Lower leg skin (tissue), 4 donors: ENCODE measurements at places on chromosomes 16 and 17. TPM values are rescaled to one million over a fixed set of nuclear protein-coding genes. Genes with fewer than 3 reads are reported as not detected.

- DNase-seq, result no peak
Measured at GRCh38 chr17:57578608-57579225, 166.4 kb downstream of the CCDC182 start.

GRCh38 chr16:87380881-87381280 lies 2.7 kb downstream of the FBXO31 start:
- no peak for DNase-seq

The CCDC154 gene
- 0.49 TPM for total RNA-seq

DNA sequence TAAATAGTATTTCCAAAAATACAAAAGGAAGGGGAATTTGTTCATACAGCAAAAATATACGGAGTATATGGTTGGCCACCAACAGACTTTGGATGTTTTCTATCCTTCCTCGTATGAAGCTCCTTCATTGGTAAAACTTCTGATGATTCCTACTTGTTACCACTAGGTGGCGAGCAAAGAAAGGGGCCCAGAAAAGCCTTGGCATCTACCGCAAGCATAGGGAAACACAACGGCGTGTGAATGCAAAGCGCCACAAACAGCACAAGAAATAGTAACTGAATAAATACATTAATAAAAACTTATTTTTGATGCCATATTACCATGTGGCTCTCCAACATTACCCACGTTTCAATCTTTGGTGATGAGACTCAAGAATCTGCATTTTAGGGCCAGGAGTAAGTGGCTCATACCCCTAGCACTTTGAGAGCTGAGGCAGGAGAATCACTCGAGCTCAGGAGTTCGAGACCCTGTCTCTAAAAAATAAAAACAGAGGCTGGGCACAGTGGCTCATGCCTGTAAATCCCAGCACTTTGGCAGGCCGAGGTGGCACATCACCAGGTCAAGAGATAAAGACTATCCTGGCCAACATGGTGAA lies 34.5 kb downstream of the YWHAE start:
- peak; percentile 67 for DNase-seq

The SP2 gene
- total RNA-seq, result 10.3 TPM

- DNase-seq, result no peak
Measured at GRCh38 chr17:19304209-19304608, 58.3 kb downstream of the B9D1 start.

GRCh38 chr16:55898592-55898991 lies 23.4 kb upstream of the CES5A start:
- DNase-seq, result no peak

The HASPIN gene
- 1.1 TPM for total RNA-seq

GRCh38 chr17:43547659-43548256 lies 1.6 kb upstream of the ETV4 start:
- no peak for DNase-seq

- DNase-seq, result no peak
Measured at GRCh38 chr17:3571043-3571900, 13.7 kb upstream of the TRPV3 start.

GRCh38 chr17:8163978-8164814 lies 1.4 kb upstream of the VAMP2 start:
- DNase-seq, result peak; percentile 79

The FLYWCH2 gene
- 36.4 TPM for total RNA-seq

The C1QTNF1 gene
- total RNA-seq, result 33.8 TPM

DNA sequence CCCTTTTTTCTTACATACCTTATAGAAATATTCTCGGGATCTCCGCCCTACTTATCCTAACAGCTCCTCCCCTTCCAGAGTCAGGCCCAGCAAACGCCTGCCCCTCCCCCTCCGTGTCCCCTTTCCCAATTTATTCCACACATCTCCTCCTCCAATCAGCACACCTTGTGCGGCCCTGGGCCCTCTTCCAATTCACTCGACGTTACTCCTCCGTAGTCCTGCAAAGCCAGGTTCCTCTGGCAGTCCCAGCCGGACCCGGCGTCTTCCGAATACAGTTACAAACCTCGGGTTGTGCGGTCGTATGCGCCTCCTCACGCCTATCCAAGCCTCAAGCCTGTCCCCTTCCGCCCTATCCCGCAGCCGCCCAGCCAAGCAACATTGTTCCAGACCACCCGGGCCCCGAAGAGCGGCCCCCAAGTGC lies 677 bp downstream of the CBX1 start:
- DNase-seq, result peak; percentile 33

- no peak for DNase-seq
Measured at GRCh38 chr17:76232342-76232741, 8.0 kb downstream of the RNF157 start.

The PLEKHH3 gene
- 36.1 TPM for total RNA-seq

GRCh38 chr17:41559548-41559947 lies 12.3 kb downstream of the KRT9 start:
- no peak for DNase-seq

DNA sequence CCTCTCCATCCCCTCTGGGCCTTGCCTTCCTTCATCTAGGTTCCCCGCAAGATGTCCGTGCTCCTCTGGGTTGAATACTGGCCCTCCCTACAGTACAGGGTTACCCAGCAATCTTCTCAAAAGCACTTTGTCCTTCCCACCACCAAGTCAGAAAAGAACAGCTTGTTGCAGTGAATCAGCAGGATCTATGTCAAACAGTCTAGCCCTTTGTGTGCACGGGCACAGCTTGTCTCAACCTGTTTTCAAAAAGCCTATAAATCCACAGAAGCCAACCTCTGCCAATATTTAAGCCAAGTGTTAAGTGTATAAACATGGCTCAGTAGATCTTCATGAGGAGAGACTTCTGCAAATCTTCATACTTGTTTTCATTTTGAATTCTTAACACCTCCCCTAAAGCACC lies 25.2 kb downstream of the C17orf67 start:
- no peak for DNase-seq

- no peak for DNase-seq
Measured at GRCh38 chr16:90031931-90032673, 12.8 kb upstream of the DBNDD1 start.

DNA sequence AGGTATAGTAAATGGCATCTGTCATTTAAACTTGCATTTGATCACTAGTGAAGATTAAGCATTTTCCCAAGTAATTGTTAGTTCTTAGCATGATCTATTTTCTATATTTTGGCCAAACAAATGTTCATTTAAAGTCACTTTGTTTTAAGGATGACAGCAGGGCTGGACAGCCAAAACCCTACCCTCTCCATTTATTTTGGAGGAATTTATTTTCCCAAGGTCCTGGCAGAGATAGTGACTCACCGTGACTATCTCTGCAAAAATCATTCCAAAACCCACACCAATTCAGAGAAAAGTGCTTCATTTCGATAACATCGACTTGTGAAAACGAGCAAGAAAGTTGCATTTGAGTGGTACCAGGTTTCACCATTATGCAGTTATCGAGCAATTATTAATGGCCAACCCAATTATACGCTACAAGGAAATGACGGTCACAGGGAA lies 665 bp upstream of the AKAP1 start:
- no peak for DNase-seq

DNA sequence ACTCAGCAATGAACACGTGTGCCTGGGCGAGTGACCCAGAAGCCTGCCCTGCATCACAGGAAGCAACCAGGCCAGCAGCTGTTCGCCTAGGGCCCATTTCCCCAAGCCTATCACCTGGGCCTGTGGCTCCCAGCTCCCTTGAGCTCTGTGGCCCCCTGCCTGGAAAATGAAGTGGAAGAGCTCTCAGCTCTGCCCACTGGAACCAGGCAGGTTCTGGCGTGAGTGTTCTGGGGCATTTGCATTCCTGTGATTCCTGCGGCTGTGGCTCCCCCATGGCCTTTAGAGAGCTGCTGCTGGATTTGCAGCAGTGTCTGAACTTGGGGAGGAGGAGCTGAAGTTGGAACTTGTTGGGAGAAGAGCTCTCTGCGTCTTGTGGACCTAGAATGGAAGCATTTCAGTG lies 22.8 kb downstream of the PGS1 start:
- no peak for DNase-seq

- no peak for DNase-seq
Measured at GRCh38 chr17:37060928-37061327, 112.2 kb downstream of the AATF start.

DNA sequence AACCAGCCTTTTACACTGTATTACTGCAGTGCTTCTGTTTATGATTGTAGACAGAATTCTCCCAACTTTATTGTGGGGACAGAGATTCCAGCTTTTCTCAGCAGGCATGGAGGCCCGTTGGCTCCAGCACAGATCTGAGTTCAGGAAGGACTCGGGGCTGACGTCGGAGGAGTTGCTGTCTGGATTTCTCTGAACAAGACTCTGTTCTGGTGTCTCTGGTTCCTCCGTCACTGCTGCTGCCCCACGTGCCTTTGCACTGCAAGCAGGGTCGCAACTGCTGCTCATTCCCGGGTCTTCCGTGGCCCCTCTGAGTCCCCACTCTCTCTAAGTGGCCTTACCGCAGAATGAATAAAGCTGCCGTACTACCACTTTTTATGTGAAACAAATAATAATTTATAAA lies 88.4 kb downstream of the BANP start:
- no peak for DNase-seq

- no peak for DNase-seq
Measured at GRCh38 chr16:32116080-32116479, 137.0 kb upstream of the TP53TG3D start.

- DNase-seq, result no peak
Measured at GRCh38 chr16:12664164-12664733, 139.4 kb downstream of the CPPED1 start.

DNA sequence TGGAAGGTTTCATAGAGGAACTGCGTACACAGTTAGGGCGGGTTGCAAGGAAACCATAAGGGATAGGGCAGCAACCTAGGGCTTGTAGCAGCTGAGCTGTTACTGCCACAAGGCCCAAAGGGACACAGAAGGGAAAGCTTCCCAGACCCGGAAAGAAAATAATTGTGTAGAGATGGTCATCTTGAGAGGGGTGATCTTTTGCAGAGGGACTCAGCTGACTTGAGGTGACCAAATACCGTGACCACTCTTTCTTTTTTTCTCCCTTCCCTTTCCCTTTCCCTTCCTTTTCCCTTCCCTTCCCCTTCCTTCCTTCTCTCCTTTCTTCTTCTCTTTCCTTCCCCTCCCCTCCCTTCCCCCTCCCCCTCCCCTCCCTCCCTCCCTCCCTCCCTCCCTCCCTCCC lies 8.5 kb upstream of the CREBBP start:
- DNase-seq, result no peak

The MLYCD gene
- 3.8 TPM for total RNA-seq

DNA sequence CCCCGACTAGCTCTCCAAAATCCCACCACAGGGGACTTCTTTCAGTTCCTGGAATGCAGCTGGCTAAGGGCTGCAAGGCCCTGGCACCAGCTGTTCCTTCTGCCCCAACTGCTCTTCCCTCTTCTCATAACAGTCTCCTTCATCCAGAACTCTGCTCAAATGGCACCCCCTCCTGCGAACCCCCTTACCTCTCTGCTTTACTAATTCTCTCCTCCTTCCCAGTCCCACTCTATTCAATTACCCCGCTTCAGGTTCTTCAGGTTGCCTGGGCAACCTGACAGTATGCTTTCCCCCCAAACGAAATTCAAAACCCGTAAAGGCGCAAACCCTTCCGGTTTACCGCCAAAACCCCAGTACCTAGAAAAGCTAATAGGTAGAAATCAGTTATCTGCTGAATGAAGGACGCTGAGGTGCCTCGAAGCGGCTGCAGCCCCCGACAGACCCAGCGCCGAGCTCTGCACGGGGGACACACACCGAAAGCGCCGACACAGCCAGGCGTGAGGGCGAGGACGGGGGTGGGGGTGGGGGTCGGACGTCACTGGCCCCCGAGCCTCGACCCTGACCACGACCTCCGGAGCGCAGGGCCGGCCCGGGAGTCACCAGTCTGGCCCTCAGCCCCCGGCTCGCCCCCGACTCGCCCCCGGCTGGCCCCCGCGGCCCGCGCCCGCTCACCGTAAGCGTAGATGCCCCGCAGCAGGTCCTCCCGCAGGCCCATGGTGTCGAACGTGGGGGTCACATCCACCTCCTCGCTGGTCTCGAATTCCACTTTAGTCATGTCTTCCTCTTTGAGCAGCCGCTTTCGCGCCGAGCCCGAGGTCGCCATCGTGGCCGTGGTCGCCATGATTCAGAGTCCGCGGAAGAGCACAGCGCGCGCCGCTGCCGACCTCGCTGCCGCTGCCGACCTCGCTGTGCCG lies 550 bp downstream of the EIF4A3 start:
- no peak for DNase-seq

DNA sequence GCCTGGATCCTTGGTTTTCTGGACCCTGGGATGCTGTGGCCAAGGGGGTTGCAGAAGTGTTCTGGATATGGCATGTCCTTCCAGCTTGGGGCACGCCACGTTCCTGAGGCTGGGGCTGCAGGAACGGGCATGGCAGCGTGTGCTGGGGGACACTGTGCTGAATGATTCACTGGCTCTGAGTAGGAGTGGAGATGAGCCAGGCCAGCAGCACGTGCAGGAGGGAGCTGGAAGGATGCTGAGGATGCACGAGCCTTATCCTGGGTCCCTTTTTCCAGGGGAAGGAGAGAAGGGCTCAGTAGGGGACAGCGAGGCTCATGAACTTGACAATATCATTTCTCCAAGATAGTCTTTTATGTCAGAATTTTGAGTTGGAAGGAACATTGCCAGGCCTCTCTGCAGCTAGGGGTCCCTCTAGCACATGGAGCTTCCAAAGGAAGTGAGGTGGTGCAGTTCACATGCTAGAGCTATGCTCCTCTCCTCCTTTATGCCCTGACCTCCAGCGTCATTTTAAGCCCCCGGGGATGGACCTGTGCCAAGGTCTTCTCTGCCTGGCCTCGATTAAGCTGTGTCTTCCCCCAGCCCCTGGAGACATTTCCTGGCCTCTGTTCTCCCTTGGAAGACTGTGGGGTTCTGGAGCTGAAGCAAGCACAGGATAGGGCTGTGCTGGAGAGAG lies 125.9 kb downstream of the OR1D5 start:
- DNase-seq, result no peak

The CACNA1G gene
- 3.1 TPM for total RNA-seq

The PRAC1 gene
- not detected for total RNA-seq

The SOST gene
- total RNA-seq, result 0.49 TPM

GRCh38 chr17:50316016-50316587 lies 29.8 kb upstream of the XYLT2 start:
- DNase-seq, result no peak

DNA sequence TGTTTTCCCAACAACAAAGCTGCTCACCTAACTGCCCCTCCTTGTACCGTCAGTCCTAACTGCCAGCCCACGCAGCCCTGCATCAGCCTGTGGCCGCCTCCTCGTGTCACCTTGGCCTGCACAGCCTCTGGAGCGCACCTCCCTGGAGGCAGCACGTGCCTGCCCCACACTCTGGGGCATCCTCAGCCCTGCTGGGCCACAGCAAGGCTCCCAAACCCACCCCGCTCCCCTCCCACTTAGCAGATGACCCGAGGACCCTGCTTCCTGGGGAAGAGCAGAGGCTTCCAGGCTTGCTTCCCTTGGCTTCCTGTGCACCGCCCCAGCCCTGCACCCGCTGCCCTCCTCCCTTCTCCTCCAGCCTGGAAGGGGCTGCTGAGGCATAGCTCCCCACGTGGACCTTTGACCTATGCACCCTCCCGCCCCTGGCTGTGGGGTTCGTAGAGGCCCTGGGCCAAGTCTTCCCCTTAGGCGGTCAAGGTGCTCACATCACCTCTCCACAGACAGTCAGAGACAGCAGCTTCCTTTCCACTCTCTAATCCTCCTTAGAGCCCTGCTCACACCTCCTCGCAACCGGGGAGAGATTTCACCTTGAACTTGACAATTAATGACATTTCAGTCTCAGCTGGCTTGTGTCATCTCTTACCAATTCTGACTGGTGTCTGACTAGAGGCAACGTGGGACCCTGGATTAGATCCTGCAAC lies 115.0 kb downstream of the MGAT5B start:
- no peak for DNase-seq
